Dermis lymphatic vessel endothelial cell (primary cell): ENCODE measurements at places on chromosomes 5 and 9. TPM values are rescaled to one million over a fixed set of nuclear protein-coding genes. Genes with fewer than 3 reads are reported as not detected.

HTR1A gene
- not detected in 2 replicates for total RNA-seq

RASGEF1C gene
- total RNA-seq = not detected in 2 replicates

TSSK1B gene
- not detected in 2 replicates for total RNA-seq

IL7R gene
- 0.26 and 0.65 TPM in 2 replicates for total RNA-seq

PCDHB11 gene
- total RNA-seq = 0.43 and 0.77 TPM in 2 replicates

WHRN gene
- total RNA-seq = 0.22 and 0.34 TPM in 2 replicates

DMRT3 gene
- total RNA-seq = not detected in 2 replicates

SLC34A1 gene
- total RNA-seq = not detected in 2 replicates

FRRS1L gene
- under 0.01 TPM in 2 replicates for total RNA-seq

PCDHGA6 gene
- 2.4 and 2.9 TPM in 2 replicates for total RNA-seq

HAVCR1 gene
- total RNA-seq = not detected in 2 replicates

IRF1 gene
- total RNA-seq = 16.8 and 23.5 TPM in 2 replicates

SMIM33 gene
- total RNA-seq = not detected in 2 replicates

ELOVL7 gene
- total RNA-seq = 0.09 and 0.22 TPM in 2 replicates

ARL14EPL gene
- total RNA-seq = 0.17 and 0.33 TPM in 2 replicates

PNPLA7 gene
- total RNA-seq = 0.34 and 0.65 TPM in 2 replicates

KCNV2 gene
- not detected in 2 replicates for total RNA-seq
